ENCODE measurements at places on chromosomes 4 and X.

DNA sequence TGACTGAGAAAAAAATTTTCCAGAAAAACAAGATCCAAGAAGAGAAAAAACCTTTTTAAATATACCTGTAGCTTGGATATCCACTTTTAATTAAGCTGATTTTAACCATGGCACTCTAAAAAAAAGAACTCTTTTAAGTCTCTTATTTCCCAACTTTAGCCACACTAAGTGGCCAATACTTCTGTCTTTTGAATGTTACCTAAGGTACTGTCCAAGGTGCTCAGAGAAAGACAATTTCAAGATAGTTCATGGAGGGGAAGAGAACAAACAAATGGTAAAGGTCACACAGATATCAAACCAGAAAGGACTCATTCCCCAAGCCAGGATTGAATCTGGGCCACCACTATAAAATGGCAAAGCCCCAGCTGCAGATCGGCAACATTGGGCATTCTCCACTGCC lies 10.1 kb downstream of the NLRP2B start:
- DNase-seq, result no peak

DNA sequence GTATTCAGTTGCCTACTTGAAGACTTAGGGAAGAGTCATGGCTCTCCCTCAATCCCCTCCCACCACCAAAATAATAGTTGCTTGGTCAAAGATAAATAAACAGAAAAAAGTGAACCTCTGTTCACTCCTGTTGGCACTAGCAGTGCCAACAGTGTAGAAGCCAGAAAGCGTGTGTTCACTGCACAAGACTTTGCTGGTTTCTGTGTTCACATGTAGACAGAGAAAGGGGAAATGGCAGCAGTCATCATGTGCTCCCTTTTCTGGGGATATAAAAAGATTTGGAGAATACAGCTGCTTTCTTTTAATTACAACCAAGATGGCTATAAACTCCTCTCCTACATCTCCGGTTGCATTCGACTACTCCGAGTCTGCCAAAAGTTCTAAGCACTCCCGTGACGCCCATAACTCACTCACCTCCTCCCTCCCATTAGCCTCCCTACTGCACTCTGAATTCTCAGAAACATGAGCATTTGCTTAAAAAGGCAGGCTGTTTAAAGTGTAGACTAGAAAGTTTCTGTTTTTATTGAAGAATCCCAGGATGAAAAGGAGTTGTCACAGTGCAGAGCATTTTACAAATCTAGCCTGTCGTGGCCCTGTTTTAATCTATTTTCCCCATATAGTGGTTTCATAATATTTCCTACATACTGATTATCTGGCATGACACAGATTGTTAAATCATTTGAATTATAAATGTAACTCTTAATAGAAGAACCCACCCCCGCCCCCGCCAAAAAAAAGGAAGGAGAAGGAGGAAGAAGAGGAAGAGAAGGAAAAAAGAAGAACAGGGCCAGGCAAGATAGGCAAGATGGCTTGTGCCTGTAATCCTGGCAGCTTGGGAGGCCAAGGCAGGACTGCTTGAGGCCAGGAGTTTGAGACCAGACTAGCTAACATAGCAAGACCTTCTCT lies 16.7 kb downstream of the LGI2 start:
- DNase-seq, result no peak

- no peak for DNase-seq
Observed at GRCh38 chr4:116926631-116927295, 158.6 kb downstream of the TRAM1L1 start.

- no peak for DNase-seq
Observed at GRCh38 chr4:92299152-92299551, 4.6 kb upstream of the GRID2 start.

- no peak for DNase-seq
Observed at GRCh38 chrX:125306335-125306866, 13.3 kb upstream of the TEX13C start.

- peak; percentile 34 for DNase-seq
Observed at GRCh38 chr4:69057620-69058409, 38.5 kb upstream of the UGT2B7 start.

DNA sequence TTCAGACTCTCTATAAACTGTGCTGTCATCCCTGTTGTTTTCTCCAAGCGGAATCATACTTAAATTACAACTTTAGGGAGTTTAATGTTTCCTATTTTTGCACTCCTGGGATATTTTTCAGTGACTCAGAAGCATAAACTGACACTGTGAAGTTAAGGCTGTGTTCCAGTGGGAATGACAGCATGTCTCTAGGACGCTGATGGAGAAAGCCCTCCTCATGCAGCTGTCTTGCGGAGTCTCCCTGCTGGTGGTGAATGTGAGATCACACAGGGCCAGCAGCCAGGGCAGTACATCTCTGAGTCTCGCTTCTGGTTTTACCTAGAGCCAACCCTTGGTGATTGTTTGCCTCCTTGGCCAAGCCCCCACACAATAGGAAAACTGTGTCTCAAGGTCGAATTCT lies 53.3 kb downstream of the NFKB1 start:
- DNase-seq, result peak; percentile 79

GRCh38 chrX:28966331-28966730 lies 379.1 kb downstream of the IL1RAPL1 start:
- DNase-seq, result no peak

GRCh38 chrX:103573202-103573601 lies 12.1 kb upstream of the TCEAL4 start:
- DNase-seq, result no peak

DNA sequence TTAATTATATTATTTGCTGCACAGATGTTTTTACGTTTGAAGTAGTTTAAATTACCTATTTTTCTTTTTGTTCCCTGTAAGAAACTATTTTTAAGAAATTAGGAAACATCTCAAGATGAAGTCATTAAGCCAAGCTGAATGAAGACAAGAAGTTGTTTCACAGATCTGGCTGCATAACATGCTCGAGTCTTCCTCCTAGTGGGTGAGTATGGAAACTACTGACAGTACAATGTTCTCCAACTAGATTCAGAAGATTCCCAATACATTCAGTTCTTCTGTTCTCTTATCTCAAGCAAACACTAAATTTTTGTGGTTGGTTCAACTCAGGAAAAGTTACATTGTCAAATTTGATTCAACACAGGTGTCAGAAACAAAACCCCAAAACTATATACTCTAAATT lies 256.8 kb upstream of the VCX start:
- peak; percentile 35 for DNase-seq

- DNase-seq, result no peak
Observed at GRCh38 chrX:74340051-74340450, 36.1 kb downstream of the ZCCHC13 start.

DNA sequence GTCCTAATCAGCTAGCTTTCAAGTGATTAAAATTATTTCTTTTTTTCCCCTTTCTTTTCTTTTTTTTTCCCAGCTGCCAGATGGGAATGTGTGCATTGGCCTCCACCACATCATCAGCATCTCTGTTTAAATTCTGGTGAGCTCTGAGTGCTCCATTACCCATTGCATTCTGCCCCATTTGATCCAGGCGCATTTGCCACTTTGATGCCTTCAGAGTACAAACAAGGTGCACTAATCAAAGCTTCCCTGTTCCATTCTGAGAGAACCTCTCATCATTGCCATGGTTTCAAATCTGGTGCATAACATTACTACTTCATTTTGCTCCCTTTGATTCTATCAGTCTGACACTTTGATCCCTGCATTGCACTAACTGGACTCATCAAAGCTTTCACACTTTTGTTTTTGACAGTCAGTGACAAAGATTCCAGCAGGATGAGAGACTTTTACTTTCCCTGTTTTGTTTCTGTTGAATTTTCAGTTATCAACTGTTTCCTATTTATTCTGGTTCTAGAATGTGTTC lies 238.8 kb upstream of the PCDH10 start:
- DNase-seq, result no peak

DNA sequence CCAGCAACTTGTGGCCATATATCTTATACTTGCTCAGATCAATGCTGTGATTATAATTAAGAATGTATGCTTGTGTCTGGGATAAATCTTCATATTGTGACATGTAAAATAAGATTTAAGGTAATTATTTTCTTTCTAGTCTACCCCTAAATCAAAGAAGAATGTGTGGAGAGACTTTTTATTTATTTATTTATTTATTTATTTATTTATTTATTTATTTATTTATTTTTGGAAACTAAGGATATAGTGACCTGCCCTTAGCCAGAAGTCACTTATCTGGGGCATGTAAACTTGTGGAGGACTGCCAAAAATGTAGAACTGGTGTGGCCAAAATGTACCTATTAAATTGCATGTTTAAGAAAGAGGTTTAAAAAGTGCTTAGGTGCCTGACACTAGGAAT lies 144.3 kb downstream of the BEND2 start:
- no peak for DNase-seq

GRCh38 chr4:142265946-142266345 lies 580.2 kb downstream of the INPP4B start:
- no peak for DNase-seq

GRCh38 chr4:20840648-20841190 lies 140.5 kb downstream of the PACRGL start:
- DNase-seq, result no peak

- DNase-seq, result no peak
Observed at GRCh38 chrX:119735467-119735866, 22.9 kb upstream of the SOWAHD start.

DNA sequence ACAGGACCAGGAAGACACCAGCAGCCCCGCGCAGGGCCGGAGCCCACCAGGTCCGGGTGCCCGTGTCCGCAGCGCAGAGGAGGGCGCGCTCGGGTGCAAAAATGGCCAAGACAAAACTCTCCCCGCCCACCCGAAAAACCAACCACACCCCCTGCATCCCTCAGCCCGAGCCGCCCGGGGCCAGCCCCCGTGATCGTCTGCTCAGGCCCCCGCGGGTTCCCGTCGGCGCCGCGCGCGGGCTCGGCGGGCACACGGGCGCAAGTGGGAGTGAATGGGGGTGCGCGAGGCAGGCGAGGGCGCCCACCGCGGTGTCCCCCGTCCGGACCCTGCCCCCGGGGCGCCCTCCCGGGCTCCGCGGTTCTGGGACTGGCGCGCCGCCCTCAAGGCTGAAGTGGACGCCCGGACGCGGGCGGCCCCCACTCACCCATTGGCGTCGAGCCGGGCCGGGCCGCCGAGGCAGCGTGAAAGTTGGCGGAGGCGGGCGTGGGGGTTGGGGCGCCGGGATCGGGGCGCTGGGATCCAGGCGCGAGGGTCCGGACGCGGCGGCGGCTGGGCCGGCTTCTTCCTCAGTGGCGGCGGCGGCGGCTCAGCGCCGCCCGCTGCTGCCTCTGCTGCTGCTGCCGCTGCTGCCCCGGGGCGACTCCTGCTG lies 393 bp downstream of the SH3KBP1 start:
- no peak for DNase-seq

DNA sequence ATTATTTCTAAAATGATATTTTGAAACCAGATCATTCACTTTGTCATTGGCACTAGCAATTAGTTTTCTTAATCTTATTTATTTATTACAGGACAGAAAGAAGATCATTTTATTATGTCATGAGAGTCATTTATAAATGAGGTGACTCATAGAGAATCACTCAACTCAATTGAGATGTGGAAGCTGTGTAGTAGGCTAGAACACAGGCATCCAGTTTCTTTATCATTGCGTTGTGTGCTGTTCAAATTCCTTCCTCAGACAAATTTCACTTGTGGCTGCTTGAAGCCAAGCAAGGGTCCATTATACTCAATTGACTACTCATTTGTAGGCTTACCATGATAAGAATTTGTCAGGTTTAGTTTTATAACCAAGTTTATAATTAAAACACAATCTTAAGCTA lies 87.6 kb downstream of the MRPL1 start:
- DNase-seq, result no peak

DNA sequence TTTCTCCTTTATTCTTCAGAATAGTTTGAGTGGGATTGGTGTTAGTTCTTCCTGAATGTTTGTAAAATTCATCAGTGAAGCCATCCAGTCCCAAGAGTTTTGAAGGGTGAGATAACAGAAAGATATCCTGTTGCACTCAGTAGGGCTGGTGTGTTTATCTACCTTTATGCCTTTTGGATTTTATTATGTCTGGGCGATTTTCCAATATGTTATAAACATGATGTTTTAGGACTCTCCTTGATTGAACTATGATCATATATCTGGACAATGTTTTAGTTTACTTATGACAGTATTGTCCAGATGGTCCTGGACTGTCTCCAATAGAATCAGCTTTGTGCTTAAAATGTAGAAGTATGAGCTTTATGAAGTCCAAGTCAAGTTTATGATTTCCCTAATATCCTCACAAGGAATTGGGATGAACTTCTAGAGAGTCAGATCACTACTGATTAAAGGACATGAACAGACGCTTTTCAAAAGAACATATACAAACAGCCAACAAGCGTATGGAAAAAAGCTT lies 77.6 kb upstream of the ITM2A start:
- DNase-seq, result no peak

GRCh38 chr4:89708903-89709421 lies 128.0 kb downstream of the SNCA start:
- peak; percentile 83 for DNase-seq

GRCh38 chr4:168516841-168517240 lies 20.0 kb downstream of the PALLD start:
- DNase-seq, result no peak

GRCh38 chr4:22522206-22522605 lies 6.3 kb upstream of the ADGRA3 start:
- DNase-seq, result peak; percentile 24

- DNase-seq, result peak; percentile 88
Observed at GRCh38 chr4:168667376-168667775, 170.5 kb downstream of the PALLD start.

DNA sequence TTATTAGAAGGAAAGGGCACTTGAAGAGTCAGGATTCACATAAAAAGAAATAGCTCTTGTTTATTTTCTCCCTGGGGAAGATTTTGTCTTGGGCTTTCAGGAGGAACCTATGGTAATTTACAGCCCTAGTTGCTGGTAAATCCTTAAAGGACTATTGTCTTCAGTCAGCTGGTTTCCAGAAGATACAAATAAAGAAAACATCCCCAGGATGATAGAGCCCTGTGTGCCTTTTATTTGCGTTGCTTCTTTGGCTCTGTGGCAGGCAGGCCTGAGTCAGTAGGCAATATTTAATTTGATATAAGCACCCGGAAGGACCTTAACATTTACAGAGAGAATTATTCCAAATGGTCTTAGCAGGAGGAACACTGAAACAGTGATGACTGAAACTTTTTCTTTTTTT lies 131.0 kb upstream of the SLC34A2 start:
- DNase-seq, result no peak

DNA sequence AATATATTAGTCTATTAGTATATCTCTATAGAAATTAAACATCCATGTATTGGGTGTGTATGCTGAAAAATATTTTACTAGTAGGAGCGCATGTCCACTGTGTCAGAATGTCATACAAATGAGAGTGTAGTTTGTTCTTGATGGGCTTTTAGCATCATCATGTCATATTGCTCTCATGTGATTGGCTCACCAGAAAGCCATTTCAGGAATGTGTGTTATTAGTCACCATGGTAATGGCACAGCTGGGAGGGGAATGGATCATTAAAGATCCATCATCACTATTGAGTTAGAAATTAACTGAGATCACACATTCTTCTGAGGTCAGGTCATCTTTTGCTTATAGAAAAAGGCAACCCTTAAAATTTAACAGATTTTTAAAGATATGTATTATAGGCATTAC lies 77.3 kb downstream of the PHEX start:
- no peak for DNase-seq

GRCh38 chr4:81631958-81632441 lies 160.3 kb upstream of the RASGEF1B start:
- peak; percentile 32 for DNase-seq
